Anterior cingulate cortex (tissue), 58 donors: ENCODE measurements at places on chromosomes 3 and 15.

GRCh38 chr3:170734735-170735065 lies 135.3 kb downstream of the RPL22L1 start:
- no peak for DNase-seq

- no peak for DNase-seq
Observed at GRCh38 chr3:173690542-173691180, 293.1 kb downstream of the NLGN1 start.

DNA sequence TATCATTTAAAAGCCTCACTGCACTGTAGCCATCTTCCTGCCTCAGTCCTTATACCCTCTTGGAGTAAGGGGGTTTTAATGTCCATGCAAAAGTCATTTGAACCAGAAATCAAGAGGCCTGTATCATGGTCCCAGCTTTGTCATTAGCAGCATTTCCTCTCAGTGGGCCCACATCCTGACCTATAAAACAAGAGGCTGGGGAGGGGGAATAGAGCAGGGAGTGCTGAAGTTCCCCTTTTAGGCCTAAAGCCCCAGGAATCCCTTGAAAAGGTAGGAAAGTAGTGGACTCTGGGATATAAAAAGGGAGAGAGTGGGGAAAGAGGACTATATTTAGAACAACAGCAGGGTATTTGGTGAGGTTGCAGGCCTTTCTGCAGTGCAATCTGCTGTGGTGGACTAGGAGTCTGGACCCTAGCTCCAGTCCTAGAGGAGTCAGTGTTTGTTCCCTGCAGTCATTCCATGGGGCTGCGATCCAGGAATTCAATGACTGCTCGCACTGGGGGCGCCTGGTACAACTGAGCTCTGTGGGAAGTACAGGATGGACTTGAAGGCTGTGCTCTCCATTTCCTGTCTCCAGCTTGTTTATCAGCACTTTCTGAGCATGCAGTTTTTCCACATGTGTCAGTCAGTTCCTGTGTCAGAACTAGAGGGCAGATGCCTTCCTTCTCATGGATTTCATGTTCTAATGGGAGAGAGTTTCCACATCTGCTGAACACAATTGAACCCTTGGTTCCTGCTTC lies 46.8 kb downstream of the PDHB start:
- DNase-seq, result peak; percentile 29

DNA sequence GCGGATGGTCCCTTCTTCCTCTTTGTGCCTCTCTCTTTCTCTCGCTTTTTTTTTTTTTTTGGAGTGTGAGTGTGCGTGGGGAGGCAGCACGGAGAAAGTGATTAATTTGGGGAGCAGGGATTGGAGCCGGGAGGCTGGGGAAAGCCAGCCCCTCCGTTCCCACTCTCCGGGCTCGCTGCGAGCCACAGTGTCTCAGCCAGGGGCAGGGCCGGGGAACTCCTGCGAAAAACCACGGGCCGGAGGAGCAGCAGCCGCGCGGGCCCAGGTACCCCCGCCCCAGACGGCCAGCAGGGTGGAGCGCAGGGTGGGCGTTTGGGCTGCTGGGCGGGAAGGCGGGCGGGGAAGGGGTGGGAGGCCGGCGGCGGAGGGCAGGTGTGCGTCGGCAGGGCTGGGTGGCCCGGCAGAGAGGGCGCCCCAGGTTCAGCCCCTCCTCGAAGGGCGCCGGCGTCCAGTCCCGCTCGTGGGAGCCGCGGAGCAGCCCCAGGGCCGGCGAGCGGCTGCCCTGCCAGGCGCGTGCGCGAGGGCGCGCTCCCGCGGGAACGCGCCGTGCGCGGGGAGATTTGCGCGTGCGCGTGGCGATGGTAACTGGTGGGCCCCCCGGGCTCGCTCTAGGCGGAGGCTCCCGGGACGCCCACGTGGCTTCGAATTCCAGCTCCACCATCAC lies 1.4 kb downstream of the CHL1 start:
- DNase-seq, result peak; percentile 33

DNA sequence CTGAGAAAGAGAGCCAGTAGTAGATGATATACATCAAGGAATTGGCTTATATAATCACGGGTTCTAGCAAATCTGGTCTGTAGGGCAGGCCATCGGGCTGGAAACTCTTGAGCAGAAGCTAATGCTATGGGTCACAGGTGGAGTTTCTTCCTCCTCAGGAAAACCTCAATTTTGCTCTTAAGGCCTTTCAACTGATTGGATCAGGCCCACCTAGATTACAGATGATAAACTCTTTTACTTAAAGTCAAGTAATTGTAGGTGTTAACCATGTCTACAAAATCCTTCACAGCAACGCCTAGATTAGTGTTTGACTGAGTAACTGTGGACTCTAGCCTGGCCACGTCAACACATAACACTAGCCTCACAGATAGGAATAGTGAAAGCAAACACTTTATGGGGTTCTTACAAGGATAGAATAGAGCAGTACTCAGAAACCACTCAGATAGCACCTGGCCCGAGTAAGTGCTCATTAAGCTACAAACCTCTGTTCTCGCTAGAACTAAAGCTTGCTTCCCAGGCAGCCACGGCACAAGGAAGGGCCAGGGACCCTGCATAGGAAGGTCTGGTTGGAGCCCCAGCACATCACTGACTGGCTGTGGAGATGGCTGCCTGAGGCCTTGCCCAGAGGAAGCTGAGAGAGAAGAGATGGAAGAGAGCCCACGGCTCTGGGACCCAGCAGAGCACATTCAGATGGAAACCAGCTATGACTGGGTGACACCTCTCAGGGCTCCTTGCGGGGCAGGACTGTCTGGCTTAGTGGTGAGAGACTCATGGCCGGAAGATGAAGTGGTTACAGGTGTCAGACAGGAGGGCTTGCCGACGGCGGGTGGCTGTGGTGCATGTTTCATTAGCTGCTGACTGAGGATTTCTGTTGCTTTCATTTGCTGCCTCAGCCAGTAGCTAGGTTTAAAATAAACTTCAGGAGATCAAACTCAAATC lies 202.5 kb upstream of the TLE3 start:
- DNase-seq, result no peak

DNA sequence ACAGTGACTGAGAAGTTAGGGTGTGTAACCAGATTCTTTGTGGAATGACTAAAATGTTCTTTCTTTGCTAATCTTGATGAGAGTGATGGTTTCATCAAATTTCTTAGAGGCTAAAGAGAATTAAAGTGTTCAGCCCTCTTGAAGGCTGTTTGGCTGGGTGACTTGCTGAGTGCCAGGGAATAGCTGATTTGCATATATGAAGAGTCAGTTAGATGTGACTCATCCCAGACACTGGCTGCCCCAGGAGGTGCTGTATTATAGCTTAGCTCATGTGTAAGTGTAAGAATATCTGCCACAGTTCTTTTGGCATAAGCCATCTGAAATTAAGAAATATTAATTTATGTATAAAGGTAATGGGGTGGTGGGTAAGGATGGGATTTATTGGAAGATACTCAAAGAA lies 535.1 kb downstream of the NLGN1 start:
- DNase-seq, result peak; percentile 26

GRCh38 chr15:75203908-75204263 lies 2.2 kb downstream of the C15orf39 start:
- DNase-seq, result no peak

GRCh38 chr3:154182975-154183374 lies 61.8 kb downstream of the ARHGEF26 start:
- DNase-seq, result no peak

DNA sequence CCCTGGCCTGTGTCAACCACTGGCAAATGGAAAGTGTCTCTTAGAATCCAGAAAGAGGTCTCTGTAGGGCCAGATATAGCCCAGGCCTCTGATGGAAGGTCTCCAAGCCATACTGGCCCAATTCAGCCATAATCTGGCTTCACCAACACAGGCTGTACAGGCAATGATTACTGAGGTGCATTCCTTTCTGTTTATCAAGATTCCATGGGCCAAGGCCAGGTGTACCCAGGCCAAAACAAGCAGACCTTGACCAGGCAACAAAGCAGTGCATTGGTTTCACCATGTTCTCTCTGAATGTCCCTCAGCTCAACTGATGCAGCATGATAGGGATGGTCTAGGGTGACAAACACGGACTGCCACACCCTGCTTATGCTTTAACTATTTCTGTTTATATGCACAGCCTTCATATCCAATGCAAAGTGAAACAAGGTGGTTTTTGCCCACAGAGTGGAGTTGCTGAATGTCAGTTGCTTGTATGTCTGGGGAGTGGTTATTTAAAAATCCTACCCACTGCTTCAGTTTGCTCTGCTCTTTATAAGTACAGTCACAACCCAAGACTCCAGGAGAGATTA lies 25.2 kb downstream of the CCNL1 start:
- DNase-seq, result no peak

DNA sequence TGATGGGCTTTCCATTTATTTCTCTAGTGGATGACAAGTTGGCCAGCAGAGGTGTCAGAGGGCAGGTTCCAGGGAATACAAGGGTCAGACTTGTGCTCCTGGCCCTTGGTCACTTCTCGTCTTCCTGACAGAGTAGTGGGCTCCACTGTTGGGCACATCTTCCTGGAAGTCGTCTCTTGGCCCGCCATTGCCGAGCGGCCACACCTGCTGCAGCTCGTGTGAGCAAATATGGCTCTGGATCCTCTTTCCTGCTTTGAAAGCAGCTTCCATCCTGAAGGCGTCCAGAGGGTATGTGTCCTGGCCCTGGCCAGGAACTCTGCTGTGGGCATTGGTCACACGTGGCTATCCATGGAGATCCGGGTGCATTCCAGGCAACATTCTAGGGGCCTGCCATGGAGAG lies 100.2 kb downstream of the SNRPN start:
- DNase-seq, result no peak

DNA sequence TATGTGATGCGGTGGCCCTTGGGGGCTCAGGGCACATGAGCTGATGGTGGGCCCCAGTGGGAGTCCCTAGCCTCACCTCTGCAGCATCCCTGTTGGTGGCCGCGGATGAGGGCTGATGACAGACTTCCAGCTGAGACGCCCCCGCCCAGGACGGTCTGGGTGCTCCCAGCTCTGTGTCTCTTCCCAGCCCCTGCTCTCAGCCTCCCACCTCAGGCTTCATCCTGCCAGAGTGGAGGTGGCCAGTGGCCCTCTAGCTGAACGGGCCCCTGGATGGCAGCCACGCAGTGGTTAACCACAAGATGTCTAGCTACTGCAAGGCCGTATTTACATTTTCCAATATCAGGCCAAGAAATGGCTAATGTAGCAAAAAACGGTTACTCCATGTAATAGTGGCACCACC lies 205.3 kb upstream of the LINGO1 start:
- no peak for DNase-seq

DNA sequence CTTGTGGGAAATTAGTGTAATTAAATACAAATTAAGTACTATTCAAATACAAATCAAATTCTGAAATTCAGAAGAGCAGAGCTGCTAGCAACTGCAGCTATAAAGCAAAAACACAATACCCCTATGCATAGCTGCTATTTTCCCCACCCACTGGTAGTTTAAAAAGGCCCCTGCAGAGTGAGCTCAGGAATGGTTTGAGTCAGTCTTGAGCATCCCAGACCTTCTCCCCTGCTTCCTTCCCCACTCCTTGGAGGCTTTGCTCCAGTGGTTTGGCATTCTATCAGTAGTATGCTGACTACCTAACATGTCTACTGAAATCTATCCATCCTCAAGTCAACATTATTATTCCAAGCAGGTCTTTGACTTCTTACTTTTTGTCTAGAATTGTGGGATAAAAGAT lies 53.0 kb downstream of the EFHB start:
- DNase-seq, result no peak

DNA sequence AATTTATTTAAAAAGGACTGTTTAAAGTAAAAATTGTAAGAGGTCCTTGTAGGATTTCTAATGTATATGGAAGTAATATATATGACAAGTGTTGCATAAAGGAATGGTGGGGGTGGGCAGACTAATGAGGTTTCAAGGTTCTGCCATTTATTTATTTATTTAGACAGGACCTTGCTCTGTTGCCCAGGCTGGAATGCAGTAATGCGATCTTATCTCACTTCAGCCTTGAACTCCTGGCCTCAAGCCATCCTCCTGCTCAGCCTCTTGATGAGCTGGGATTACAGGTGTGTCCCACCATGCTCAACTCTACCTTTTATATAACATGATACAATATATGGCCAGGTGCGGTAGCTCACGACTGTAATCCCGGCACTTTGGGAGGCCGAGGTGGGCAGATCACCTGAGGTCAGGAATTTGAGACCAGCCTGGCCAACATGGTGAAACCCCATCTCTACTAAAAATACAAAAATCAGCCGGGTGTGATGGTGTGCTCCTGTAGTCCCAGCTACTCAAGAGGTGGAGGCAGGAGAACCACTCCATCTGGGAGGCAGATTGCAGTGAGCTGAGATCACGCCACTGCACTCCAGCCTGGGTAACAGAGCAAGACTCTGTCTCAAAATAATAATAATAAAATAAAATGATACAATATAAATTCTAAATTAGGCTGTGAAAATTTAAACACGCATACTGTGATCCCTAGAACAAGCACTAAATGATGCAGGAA lies 33.8 kb upstream of the IGF2BP2 start:
- DNase-seq, result no peak

DNA sequence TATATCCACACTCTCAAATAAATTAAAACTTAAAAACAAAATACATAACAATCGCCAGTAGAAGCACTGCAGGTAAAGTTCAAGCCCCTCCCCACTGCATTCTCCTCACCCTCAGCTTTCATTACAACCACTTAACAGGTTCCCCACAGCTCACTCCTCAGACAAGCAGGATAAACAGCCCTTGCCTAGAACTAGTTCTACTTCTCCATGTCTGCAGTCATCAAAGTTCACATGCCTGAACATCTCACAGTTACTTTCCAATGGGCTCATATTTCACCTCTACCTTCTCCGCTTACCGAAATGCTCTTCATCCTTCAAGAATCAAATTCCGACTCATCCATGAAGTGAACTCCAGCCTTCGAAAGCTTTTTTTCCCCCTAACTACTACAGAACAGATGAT lies 4.1 kb downstream of the YEATS2 start:
- DNase-seq, result no peak

DNA sequence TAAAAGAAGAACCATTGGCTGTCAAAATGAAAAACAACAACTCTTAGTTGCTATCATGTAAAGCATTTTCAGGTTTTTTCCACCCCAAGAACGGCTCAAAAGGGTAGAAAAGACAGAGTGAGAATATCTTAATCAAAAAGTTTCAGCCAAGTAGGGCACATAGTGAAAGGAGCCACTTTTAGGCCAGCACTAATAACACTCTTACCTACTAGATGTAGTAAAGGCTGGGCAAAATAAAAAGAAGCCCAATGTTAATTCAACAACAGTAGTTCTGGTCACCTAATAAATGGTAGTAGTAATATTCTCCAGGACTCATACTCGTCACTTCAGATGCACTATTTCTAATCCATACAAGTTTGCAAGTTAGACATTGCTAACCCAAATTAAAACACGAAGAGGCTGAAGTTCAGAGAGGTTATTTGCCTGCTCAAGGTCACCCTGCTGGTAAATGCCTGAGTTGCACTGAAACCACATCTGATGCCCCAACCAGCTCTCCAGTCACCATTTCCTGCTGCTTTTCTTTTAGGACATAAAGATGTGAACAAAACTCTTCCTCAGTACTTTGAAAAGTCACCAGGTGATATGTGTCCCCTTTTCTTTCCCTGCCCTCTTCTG lies 7.5 kb downstream of the GOLIM4 start:
- DNase-seq, result no peak
